ENCODE measurements at places on chromosomes 5 and 9. TPM values are rescaled to one million over a fixed set of nuclear protein-coding genes. Genes with fewer than 3 reads are reported as not detected.

DNA sequence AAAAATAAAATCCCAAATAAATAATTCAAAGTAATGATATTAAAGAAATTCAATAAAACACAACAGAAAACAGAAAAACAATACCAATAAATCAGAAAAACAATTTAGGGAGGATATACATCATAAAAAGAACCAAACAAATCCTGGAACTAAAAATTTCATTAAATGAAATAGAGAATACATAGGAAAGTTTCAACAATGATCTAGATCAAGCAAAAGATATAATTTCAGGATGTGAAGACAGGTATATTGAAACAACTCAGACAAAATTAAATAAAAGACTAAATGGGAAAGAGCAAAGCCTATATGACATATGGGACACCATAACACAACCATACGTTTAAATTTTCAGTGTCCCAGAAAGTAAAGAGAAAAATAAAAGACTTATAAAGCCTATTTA is 85.1 kb upstream of the GHR start:
- H3K36me3 ChIP-seq = no peaks in the 10 kb centered on the region
- no peak overlapping the region for H3K27ac ChIP-seq
- no peak for DNase-seq
- H3K4me1 ChIP-seq = no peaks in the 10 kb centered on the region

DNA sequence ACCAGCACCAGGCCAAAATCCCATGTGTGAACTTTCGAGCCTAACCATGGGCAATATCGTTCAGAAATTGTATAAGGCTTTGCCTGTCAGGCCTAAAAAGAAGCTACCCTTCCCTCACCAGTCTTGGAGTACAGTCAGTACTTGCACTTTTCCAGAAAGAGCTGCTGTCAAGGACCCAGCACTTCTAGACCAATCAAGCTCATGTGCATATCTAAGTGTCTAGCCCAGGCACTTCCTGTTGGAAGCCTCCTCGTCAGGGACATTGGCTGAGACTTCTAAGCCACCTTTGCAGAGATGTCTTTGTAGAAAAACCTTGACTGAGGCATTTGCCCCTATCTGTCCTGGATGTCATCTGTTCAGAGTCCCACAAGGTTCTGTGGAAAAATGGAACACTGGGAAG is 1930.5 kb downstream of the EFNA5 start:
- no peak for DNase-seq
- H3K27ac ChIP-seq = no peak overlapping the region
- H3K4me1 ChIP-seq = no peaks in the 10 kb centered on the region

DNA sequence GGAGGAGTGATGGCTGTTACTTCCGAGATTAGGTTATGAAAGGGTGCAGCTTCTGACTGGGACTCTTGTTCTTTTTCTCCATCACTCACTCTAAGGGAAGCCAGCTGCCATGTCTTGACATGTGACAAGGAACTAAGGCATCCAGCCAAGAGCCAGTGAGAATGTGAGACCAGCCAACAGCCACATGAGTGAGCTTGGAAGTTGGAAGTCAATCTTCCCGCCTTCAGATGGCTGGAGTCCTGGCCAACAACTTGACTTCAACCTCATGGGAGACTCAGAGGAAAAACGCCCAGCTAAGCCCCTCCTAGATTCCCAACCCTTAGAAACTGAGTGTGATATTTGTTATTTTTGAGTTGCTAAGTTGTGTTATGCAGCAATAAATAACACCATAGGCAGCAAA is 201.1 kb downstream of the SNX18 start:
- H3K27ac ChIP-seq = peak overlapping the region; percentile 80
- peak overlapping the region; percentile 65 for H3K4me3 ChIP-seq
- DNase-seq = no peak
- H3K27me3 ChIP-seq = peaks cover 2% of the 10 kb centered on the region
- H3K36me3 ChIP-seq = peaks cover 15% of the 10 kb centered on the region

DNA sequence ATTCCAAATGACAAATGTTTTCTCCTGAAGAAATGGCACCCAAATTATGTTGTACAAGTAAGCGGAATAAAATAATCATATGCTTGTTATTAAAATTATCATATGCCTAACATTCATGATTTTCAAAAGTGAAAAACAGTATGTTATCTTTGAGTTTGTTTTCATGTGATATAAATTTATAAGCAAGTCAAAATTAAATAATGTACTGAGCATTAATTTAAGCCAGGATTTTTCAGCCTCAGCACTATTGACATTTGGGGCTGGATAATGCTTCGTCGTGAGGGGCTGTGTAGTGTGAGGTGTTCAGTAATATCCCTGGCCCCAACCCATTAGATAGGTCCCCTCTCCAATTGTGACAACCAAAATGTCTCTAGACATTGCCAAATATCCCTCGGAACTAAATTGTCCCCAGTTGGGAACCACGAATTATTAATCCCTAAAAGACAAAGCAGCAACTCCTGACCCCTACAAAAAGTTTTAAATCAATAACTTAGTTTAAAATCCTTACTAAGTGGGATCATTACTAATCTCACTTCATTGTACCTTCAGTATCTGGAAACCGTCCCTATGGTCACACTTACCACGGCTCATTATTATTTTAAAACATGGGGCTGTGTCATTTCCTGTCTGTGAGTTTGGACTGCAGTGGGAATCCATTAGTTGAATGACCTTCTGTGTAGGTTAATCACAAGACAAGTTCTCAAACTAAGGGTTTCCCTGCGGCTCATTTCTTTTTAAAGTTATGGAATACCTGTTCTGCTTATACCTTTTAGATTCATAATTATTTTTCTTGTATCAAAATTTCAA is 1.3 kb upstream of the NNT start:
- H3K27ac ChIP-seq = peak overlapping the region; percentile 37
- DNase-seq = no peak
- peak overlapping the region; percentile 91 for H3K4me3 ChIP-seq
- H3K27me3 ChIP-seq = no peaks in the 10 kb centered on the region
- peaks cover 25% of the 10 kb centered on the region for H3K4me1 ChIP-seq

GAPT gene
- total RNA-seq = not detected

CDHR2 gene
- 0.45 TPM for total RNA-seq

DDX4 gene
- 0.19 TPM for total RNA-seq
